ENCODE measurements at places on chromosomes 5 and 9.
A peak's percentile ranks its signal among the peaks of the same experiment; 100 is the strongest.

DNA sequence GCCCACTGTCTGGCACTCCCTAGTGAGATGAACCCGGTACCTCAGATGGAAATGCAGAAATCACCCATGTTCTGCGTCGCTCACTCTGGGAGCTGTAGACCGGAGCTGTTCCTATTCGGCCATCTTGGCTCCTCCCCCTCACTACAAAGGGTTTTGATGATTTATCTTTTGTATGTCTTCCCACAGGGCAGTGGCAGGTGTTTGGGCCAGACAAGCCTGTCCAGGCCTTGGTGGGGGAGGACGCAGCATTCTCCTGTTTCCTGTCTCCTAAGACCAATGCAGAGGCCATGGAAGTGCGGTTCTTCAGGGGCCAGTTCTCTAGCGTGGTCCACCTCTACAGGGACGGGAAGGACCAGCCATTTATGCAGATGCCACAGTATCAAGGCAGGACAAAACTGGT, 9.4 kb downstream of the BTNL8 start:
- no peak for DNase-seq

- no peak for DNase-seq
These were observed 44.2 kb upstream of the TCERG1 start for GRCh38 chr5:146402949-146403348.

DNA sequence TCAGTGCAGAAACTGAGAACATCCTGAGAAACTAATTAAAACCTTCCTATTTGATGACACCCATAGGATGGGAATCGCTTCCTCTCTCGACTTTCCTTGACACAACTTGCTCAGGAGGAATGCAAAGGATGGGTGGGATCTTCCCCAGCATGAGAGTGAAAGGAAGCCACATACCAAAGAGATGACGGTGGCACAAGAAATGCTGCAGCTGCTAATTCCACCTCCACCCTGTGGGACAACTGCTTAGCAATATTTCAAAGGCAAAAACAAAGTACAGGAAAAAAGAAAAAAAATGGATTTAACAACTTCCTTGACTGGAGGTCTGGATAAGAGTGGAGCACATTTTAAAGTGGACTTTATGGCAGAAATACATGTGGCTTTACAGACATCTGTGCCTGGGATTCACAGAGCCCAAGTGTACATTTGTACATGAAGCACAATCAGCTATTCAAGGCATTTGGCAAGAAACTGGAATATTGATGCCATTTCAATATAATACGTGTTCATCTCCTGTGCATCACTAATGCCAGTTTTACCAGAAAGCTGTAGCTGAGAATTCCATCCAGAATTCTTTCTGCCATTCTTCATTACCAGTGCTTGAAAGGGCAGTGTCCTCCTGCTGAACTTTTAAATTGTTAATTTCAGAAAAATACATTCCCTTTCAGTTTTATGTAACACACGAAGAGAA, 359.2 kb upstream of the ACTBL2 start:
- DNase-seq: peak; percentile 97

DNA sequence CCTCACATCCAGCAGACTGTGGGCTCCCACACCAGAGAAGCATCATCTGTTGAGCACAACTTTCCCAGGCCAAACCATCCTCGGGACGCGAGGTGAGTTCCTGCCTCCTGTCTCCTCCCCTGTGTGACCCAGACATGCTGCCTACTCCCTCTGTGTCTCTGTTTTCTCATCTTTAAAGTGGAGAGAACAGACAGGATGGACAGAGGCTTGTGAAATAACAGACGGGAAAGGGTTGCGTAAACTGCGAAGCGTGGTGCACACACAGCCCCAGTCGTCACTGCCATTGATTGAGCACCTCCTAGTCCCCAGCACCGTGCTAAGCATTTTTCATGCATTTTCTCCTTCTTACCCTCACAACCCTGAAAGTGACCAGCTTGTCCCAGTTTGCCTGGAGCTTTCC, 52.1 kb upstream of the LMX1B start:
- DNase-seq: no peak

- DNase-seq: no peak
These were observed 76.0 kb upstream of the DAP start for GRCh38 chr5:10836986-10837385.

- DNase-seq: no peak
These were observed 74.2 kb downstream of the MSX2 start for GRCh38 chr5:174798551-174798951.

GRCh38 chr5:169415948-169416347, 115.0 kb upstream of the SLIT3 start:
- DNase-seq: no peak

- DNase-seq: no peak
These were observed 977 bp upstream of the PAM start for GRCh38 chr5:102753889-102754766.

- peak; percentile 72 for DNase-seq
These were observed 227.1 kb upstream of the NREP start for GRCh38 chr5:111984044-111984443.

DNA sequence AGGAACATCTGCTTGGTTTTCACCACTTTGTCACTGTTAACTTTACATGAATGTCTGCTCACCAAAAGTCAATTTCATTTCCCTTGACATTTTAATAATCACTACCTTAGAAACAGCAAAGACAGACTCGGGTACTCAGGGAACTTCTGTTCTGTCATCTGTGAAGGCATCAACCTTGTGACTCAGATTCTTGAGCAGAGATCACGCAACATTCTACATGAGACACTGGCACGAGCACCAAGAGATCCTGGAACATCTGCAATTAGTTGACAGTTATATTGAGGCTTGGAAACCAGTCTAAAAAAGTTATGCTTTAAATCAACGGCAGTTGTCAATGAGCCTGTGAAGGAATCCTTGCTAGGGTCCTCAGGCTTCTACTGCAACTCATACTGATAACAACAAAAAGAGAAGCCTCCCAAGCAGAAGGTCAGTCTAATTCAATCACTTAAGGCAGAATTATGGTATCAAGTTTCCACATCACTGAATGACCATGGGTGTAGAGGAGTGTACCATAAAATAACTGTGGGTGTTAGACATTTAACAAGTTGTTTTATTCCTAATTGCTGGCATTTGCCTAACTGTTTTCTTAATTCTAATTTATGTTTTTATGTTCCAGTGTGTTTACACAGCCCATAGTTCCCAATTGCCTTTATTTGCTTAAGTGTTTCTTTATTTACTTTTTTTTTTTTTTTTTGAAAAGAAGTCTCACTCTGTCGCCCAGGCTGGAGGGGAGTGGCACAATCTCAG, 3.3 kb upstream of the PBX3 start:
- DNase-seq: peak; percentile 14

GRCh38 chr9:137435980-137436760, 5.0 kb downstream of the ENTPD8 start:
- DNase-seq: peak; percentile 92

GRCh38 chr9:94168203-94169000, 84.1 kb downstream of the PTPDC1 start:
- DNase-seq: no peak

DNA sequence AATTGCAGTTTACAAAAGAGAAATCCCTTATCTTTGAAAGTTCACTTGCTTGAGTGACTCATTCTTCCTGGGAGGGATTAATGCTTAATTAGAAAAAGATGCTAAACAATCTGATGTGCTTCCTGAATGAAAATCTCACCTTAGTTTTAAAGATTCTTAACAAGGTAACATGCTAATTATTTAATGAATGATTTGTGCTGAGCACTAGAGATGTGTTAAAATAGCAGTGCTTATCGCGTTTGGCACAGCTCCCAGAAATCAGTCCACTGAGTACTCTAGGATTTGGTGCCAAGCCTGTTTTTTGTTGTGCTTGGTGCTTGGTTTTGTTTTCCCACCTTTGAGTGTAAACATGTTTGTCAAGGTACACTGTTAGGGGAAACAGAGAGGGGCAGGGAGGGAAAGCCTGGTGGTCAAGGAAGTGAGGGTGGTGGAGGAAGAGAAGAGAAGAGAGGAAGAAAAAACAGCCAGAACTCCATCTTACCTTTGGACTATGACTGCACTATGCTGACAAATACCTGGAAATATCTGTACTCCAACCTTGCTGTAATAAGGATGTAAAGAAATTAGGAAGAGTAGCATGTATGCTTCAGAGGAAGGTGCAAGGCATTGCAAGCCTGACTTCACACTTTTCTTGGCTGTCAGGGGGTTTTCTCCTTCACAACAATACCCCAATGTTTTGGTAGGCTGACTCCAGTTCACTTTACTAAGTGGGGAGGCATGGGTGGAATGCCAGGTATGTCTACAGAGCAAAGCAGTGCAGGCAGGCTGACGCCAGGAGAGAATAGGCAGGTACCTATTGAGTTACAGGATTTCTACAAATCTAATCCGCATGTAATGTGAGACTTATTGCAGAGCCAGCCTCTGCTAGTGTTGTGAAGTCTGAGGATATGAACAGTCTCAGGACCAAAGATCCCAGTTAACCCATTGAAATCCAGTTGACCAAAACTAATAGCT, 157.2 kb upstream of the ISL1 start:
- DNase-seq: no peak

DNA sequence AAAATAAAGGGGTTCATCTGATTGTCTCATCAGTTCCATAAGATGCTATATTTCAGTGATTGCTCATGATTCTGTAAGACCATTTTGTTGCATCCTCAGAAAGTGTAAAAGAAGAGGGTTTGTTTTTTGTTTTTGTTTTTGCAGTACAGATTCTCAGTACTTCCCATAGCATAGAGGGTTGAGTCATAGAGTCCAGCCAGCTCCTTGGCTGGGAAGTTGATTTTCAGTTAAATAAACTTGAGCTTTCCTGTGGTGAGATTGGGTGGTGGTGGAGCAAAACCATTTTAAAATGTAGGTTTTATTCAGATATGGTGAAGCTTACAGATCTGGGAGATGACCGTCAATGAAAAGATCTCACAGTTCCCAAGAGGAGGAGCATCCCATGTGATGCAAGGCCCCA, 48.2 kb downstream of the DAPK1 start:
- DNase-seq: no peak

DNA sequence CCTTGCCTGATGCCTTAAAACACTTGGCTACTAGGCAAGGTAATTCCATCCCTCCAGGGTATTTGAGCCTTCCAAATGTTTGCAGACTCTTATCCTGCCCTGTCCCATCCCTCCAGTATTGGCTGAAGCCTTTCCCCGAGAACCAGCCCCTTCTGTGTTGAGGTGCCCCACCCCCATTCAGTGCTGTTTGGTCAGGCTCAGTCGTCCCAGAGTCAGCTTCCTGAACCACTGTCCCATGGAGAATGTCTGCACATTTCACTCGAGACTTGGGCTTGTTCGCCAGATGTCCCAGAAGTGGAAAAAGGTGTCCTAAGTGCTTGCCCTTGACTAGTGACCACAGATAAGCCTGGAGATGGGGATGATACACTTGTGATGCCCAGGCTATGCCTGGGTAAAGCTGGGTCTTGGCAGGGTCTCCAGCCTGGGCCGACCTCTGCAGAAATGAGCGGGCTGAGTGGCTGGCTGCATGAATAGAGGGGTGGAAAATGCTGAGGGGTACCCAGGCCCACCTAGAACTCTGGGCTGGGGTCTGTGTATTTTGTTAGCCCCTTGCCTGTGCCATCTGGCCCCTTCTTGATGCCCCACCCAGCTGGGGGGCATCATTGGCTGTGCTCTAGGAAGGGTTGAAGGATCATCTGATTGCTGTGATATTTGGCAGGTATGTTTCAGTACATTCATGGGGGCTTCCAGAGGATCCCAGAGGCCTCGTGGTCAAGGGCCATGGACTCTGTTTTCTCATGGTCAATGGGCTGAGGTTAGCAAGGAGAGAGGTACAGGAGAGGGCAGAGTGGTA, 178.4 kb downstream of the MACROH2A1 start:
- no peak for DNase-seq

GRCh38 chr9:137149942-137150616, 11.1 kb downstream of the GRIN1 start:
- DNase-seq: no peak

GRCh38 chr9:90142580-90142979, 500.0 kb downstream of the DIRAS2 start:
- peak; percentile 56 for DNase-seq

DNA sequence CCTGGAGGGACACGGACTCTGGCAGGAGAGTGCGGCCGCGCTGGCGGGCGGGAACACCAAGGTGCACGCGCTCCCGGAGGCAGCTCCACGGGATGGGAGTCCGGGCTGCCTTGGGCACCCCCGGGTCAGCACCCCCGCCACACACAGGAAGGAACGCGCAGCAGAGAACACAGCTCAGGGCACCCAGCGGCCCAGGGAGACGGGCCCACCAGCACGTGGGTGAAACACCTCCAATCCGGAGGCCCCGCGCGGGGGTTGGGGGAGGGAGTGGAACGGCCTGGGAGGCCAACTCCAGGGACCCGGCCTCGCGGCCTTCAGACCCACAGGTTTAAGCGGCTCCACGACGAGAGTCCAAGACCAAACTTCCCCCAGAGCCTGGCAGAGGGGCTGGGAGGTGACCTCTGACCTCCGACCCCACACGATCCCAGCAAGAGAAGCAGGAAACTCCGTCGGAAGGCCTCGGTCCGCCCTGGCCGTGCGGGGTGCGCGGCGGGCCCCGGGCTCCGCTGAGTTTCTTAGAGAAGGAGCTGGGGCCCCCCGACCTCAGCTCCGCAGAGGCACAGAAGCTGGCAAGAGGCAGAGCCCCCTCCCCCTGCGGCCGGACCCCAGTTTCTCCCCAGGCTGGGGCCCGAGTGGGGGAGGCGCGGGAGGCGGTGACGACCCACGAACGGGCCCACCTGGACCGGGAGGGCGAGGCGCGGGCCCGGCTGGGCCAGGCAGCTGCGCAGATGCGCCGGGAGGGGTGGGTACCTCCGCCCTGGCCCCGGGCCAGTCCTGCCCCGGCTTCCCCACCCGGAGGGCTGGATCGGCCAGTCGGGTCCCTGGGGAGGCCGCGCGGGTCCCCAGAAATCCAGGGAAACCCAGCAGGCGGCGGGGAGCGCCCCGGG, 851 bp downstream of the NACC2 start:
- peak; percentile 49 for DNase-seq

- no peak for DNase-seq
These were observed 226.4 kb downstream of the DCP2 start for GRCh38 chr5:113202746-113203716.

DNA sequence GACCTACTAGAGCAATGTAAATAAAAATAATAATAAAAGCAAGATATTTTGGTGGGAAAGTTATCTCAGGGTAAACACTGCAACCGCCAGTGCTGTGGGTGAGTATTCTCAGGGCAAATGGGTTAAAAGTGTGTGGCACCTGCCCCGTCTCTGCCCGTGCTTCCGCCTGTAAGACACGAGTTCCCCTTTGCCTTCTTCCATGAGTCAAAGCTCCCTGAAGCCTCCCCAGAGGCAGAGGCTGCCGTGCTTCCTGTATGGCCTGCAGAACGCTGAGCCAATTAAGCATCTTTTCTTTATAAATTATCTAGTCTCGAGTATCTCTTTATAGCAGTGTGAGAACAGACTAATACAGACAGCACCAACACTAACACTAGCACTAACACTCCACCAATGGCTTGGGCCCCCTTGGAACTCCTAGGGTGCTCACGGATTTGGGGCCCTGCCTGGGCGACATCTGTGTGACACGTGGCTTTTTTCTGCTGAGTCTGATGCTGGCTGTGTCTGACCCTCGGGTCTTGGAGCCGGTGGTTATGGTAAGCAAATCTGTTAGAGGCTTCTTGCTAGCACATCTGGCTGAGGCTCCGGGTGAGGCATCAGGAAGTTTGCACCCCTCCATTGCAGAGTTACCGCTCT, 10.6 kb downstream of the PLEKHG4B start:
- DNase-seq: no peak

GRCh38 chr5:122559676-122560075, 215.2 kb upstream of the SNX2 start:
- DNase-seq: no peak

- no peak for DNase-seq
These were observed 517 bp downstream of the KCNN2 start for GRCh38 chr5:114362197-114362976.

Measured in myocyte (in vitro differentiated cells).